ENCODE measurements at places on chromosomes 1 and 21. TPM values are rescaled to one million over a fixed set of nuclear protein-coding genes. Genes with fewer than 3 reads are reported as not detected.

DNA sequence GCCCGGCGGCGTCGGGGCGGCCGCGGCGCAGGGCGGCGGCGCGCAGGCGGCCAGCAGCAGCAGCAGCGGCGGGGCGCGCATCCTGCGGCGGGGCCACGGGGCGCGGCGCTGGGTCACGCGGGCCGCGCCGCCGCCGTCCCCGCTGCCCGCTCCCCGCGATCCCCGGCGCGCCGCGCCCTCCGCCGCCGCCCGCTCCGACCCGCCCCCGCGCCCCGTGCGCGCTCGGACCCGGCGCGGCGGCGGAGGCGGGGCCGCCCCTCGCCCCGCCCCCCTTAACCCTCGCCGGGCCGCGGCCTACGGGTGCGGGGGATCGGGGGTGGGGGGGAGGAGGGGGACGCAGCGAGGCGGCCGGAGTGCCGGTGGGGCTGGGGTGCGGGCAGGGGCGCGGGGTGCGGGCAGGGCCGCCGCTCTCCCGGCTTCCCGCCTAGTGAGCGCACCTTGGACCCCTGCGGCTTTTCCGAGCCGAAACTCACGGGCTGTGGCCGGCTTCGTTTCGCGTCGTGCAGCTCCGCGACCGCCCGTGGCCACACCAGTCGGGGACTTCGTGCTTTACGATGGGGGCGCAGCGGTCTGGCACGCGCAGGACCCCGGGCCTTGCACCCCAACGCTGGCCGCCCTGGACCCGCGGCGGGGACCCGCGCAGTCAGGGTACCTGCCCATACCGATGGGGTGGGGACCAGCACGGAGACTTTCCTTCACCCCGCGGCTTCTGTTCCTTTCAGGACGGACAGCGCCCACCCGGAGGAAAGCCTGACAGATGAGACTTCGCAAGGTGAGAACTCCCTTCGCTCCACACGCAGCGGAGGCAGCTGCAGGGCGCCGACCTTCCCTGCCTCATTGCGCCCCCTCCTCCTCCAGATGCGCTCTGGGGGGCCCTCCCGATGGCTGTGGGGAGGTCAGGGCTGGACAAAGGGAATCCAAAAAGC is at the start of gene FNDC10:
FNDC10 (minus strand) TSS at position 201 of the 926 bp plus-strand sequence; CDS start at position 81, 120 bp downstream.
- DNase-seq, result no peak

GRCh38 chr1:19661721-19662228 is 2.9 kb upstream of the HTR6 start:
- peak; percentile 51 for DNase-seq

PTGFR gene
- 18.8 TPM for total RNA-seq

GRCh38 chr1:207454046-207454964 is at the start of gene CR2:
Gene CR2, plus strand, starts transcription at chr1:207454328. Its CDS starts 91 bp downstream, at chr1:207454419.
- peak; percentile 2 for DNase-seq

DNA sequence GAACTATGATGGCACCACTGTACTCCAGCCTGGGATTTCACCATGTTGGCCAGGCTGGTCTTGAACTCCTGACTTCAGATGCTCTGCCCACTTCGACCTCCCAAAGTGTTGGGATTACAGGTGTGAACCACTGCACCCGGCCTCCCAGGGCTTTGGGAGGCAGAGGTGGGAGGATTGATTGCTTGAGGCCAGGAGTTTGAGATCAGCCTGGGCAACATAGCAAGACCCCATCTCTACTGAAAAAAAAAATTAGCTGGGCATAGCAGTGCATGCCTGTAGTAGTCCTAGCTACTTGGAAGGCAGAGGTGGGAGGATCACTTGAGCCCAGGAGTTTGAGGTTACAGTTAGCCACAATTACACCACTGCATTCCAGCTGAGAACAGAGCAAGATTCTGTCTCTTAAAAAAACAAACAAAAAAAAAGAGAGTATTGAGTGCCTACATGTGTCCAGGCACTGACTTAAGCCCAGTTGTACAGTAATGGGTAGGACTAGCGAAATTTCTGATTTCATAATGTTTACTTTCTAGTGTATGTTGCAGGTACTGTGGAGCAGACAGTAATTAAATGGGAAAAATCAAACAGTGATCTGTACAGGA is 4.2 kb downstream of the MANEAL start:
- DNase-seq, result no peak

DNA sequence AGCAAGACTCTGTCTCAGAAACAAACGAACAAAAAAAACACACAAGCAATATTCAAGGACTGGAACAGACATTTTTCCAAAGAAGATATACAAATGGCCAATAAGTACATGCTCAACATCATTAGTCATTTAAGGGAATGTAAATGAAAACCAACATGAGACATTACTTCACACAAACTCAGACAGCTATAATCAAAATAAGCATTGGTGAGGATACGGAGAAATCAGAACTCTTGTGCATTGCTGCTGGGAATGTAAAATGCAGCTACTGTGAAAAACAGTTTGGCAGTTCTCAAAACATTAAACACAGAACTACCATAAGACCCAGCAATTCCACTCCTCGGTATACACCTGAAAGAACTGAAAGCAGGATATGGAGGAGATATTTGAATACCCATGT is 15.4 kb downstream of the NOL9 start:
- DNase-seq, result no peak

- DNase-seq, result no peak
These were observed 433.2 kb downstream of the USP25 start for GRCh38 chr21:16162953-16163352.

RIPK4 gene
- total RNA-seq, result 9.4 TPM

- DNase-seq, result no peak
These were observed 320.5 kb downstream of the KCTD3 start for GRCh38 chr1:215887627-215888026.

GRCh38 chr1:163401211-163401610 is 79.5 kb downstream of the NUF2 start:
- DNase-seq, result no peak

DNA sequence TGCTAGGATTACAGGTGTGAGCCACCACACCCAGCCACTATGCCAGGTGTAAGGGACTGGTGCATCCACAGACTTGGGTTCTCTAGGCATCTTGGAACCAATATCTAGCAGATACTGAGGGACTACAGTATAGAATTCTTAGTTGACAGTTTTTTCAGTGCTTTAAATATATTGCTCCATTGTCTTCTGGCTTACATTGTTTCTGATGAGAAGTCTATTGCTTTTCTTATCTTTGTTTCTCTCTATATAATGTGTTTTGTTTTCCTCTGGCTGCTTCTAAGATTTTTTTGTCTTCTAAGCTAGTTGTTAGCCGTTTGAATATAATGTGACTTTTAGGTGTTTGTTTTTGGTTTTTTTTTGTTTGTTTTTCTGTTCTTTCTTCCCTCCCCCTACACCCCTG is 13.5 kb downstream of the NUF2 start:
- no peak for DNase-seq

DNA sequence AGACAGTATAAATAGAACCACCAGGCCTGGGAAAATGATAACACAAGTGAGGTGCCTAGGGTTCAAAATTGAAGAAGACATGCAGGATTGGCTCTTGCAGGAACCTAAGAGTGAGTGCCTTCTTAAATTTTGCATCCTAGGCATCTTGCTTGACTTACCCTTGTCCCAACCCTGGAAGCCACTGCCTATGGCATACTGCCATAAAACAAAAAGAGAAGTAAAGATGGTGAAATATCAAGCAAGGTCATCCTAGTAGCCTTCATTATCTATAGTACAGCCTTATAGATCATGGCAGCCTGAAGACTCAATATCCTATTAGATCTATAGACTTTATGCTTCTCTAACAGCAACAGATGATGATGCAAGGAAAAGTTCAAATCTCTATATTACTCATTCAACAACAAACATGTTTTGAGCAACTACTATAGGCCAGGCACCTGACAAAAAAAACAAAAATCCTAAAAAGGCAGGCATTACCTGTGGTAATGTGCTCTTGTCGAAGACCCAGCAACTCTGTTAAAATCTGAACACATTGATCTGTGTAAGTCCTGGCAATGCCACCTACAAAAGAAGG is 6.3 kb downstream of the AP4B1 start:
- DNase-seq, result no peak

GRCh38 chr1:2805801-2806430 is 4.4 kb upstream of the TTC34 start:
- no peak for DNase-seq

Measured in umbilical cord (tissue), 2 donors.